ENCODE measurements at places on chromosomes 12 and 14.

GRCh38 chr14:71514941-71515919 lies 417.0 kb upstream of the RGS6 start:
- no peak for DNase-seq

DNA sequence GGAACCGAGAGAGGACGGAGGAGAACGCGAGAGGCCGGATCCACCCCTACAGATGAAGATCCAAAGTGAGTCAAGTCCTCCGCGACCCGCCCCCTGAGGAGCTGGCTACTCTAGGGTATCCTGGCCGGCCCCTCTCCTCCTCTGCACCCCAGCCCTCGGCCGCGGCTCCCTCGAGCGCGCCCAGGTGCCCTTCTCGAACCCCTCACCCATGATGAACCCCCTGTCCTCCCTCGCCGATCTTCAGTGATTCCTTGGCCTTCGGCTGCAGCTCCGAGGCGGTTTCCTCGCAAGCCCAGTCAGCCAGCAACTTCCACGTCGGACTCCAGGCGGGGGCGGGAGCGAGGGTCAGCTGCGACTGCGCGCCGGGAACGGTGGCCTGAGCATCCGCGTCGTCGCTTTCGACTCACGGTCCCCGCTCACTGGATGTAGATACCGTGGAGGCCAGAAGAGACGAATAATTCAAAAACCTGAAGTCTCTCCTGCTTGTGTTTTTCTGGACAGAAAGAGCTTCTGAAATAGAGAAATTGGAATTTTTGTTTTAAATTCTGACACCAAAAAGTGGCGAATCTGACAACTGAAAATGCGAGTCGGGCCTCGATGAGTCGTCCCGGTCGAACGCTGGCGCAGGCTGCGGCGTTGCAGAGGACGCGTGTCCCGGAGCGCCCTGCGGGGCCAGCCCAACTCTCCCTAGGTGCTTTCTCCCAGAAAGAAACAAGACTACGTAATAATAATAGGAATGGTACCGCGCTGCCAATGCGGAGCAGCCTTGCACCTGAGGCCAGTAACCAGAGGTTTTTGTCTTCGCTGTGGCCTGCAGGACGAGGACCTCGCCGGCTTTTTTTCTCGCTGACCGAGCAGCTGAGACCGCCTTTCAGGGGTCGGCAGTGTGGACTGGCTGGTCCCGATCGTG lies at the start of gene ARL1:
TSS of gene ARL1 (minus strand) at position 337 of the 910 bp plus-strand sequence. CDS start at position 210, 127 bp downstream.
- peak; percentile 82 for DNase-seq

- DNase-seq = no peak
Observed at GRCh38 chr12:55420307-55420962, 5.6 kb upstream of the OR6C76 start.

- DNase-seq = no peak
Observed at GRCh38 chr14:88960496-88960895, 136.0 kb downstream of the TTC8 start.

DNA sequence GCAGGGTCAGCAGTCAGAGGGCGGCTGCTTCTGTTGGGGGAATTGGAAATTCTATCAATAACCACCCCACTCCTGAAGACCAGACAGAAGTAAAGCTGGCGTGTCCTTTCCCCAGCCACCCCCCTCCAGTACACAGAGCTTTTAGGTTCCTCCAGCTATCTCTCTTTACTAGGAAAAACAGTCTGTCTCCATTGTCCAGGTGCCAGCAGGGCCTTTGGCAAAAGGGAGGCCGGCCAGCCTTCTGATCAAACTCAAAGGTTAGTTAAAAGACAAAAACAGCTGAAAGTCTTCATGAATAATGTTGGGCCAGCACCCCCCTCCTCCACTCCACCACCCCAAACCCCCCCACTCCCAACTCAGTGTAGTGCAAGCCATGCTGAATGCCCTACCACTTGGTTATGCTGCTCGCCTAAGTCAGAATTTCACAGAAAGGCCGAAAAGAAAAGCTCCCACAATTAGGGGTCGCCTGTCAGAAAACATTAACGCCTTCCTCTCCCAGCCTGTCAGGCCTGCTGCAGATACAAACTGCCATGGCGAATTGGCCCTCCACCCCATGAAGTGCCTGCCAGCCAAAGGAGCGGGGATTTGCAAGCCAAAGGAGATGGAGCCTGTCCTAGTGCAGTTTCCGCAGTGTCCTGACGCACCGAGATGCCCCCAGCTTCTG lies 8.9 kb downstream of the ASCL1 start:
- no peak for DNase-seq

GRCh38 chr12:50248411-50248810 lies 34.9 kb downstream of the LIMA1 start:
- no peak for DNase-seq

GRCh38 chr14:83004456-83005006 lies 1470.9 kb upstream of the SEL1L start:
- DNase-seq = no peak

DNA sequence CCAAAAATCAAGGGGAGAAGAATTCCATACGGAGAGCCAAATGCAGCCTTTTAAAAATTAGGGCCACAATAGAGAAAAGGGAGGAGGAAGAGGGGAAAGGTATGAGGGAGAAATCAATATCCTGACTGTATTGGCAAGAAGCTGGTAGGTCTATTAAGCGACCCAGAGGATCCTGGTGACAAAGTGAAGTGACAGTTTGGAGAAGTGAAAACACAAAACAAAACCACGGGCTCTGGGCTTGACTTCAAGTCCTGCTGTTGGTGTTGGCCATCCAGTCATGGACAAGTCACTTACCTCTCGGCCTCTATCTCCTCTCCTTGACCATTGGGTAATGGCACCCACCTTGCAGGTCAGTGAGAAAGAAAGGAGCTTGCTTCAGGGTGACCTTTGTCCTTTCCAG lies 47.0 kb upstream of the KCNA5 start:
- no peak for DNase-seq

DNA sequence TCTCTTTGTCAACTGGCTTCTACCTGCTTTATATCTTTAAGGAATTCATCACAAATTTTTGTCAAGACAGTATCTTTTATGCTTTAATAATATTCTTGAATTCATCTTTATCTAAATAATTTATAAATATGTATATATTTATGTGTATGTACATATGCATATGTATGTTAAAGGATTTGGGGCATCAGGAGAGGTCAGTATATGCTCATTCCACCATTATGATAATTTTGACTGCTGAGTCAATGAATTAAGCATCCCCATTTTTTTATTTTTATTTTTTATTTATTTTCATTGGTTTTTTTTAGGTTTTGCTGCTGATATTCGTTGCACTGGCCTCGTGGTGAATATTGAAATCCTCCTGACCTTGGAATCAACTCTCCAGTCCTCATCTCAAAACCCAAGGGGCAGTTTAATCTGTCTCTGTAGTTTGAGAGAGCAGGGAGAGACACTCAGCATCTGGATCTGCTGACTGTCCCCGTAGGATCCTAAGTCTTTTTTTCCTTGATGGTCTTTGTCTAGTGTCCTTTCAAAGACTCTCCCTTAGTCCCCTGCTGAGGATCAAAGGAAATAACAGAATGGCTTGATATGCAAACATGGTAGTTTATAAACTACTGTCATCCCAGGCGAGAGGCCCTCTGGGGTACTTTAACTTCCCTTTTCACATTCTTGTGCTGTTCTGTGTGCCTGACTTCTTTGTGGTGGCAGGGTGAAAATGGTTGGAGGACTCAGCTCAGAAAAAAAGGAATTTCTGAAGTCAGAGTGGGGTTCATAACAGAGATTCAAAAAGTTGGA lies 218.7 kb downstream of the DIO2 start:
- no peak for DNase-seq

- no peak for DNase-seq
Observed at GRCh38 chr12:115632308-115632707, 645.2 kb downstream of the MED13L start.

GRCh38 chr12:92107621-92108131 lies 38.0 kb downstream of the BTG1 start:
- DNase-seq = no peak

DNA sequence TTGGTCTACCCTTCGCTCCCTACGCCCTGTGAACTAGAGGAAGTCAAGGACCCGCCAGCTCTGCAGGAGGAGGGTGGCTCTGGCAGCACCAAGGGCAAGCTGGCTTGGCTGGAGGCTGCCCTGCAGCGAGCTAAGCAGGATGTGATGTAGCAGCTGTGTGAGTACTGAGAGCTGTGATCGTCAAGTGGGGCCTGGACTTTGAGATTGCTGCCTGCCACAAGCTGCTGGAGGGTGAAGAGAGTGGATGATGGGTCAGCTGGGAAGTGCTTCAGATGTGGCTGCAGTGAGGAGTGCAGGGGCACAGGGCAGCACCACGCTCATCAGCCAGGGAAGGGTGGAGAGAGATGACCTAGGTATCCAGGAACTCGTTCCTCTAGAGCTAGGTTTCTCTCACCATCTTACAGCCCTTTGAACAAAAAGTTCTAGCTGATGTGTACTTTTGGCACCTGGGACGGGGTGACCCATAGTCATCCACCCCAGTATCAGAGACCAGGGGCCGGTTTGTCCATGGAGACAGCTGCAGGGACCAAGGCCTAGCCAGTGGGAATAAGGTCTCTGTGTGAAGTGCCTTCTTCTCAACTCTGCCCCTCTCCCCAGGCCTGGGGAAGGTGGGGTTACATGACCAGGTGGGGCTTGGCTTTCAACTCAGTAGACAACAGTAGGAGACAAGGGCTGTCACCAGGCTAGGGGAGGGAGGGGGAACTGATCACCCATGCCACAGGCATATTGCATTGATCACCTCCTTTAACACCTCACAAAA lies 3.2 kb downstream of the KRT86 start:
- no peak for DNase-seq

DNA sequence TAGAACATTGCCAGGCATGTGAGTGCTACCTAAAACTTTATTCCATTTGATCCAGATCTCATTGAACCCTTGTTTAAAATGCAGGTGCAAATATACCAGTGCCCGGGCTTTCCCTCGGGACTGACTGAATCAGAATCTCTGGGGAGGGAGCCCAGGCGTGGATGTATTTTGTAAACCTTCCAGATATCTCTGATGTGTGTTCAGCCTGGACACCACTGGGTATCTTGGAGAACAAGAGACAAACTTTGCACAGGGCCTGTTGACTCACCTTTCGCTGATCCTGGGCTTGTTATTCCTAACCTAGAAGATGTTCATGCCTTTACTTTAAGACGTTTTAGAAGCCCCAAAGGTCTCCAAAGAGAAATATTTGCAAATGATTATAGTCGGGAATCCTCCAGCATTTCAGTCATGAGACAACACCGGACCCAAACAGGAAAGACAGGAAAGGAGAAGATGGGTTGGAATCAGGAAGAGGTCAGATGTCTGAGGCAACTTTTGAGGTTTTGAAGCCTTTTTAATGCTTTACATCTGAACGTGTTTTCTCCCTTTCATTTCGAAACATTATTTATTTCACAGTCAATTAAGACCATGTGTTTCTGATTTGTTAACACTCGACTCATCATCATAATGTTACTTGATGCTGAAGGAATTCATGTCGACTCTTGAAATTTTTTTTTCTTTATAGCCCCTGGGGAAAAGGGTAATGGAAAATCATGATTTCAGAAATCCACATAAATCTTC lies 118.6 kb downstream of the PLXNC1 start:
- DNase-seq = no peak

GRCh38 chr12:106754331-106754730 lies 20.2 kb upstream of the RIC8B start:
- no peak for DNase-seq

GRCh38 chr12:128994856-128995255 lies 141.6 kb downstream of the GLT1D1 start:
- no peak for DNase-seq

- no peak for DNase-seq
Observed at GRCh38 chr12:66942741-66943465, 264.0 kb upstream of the GRIP1 start.

- DNase-seq = no peak
Observed at GRCh38 chr12:1525858-1526257, 68.5 kb downstream of the FBXL14 start.

- no peak for DNase-seq
Observed at GRCh38 chr12:84091651-84092050, 820.9 kb downstream of the SLC6A15 start.

DNA sequence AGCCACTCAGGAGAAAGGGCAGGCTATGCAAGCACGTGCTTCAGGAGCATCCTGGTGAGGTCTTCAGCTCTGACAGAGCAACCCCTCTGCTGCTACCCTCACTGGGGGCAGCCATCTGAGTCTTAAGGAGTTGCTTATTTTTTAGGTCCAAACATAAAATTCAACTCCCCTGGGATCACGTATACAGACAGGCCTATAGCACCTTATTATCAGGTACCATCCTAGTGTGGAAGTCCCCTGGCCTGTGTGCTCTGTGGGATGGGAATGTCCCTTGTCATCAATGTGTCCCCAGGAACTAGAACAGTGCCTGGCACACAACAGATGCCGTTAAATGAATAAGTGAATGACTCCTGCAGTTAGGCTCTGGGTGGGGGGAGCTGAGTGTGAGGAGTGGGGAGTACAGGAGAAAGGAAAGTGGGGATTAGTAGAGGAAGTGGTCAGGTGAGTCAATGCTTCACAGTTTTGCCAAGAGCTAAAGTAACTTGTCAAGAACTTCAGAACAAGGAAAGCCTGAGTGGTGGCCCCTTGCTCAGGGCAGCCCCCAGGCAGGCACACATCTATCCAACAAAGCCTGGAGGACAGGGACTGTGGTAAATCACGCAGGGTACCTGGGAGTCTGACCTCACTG lies 33.5 kb downstream of the DAD1 start:
- DNase-seq = peak; percentile 19

DNA sequence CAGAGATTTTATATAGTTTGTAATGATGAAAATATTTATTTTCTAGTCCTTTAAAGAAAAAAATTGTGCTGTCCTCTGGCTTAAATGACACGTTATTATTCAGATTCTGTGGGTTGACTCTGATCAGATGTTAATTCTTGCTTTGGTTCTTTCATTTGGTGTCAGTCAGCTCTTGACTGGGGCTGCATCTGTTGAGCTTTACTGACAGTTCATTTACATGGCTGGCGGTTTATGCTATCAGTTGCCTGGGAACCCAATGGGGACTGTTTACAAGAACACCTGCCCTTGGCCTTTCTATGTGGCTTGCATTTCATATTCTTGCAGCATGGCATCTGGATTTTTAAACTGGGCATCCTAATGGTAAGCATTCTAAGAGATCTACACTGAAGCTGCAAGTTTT lies 667.1 kb upstream of the FBXO33 start:
- DNase-seq = no peak

DNA sequence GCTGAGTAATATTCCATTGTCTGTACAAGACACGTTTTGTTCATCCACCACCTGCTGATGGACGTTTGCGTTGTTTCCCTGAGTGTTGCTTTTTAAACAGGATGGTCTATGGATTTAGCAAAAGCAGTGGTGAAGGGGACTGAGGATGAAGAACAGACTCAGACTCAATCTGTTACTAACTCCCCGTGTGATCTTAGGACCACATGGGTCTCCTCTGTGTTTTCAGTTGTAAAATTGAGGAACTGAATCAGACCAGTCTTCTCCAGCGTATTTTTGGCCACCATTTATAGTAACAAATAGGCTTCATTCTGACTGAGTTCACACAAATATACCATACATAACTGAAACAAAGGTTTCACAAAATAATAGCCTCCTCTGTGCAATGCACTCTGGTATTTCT lies 85.6 kb downstream of the FOXN3 start:
- no peak for DNase-seq
